Stimulated activated CD8-positive, alpha-beta memory T cell treated with anti-CD3 and anti-CD28 coated beads, Interleukin-2, amount 100 ng/mL, for 1 hour (primary cell): ENCODE measurements at places on chromosomes 7 and 10.
A peak's percentile ranks its signal among the peaks of the same experiment; 100 is the strongest.

DNA sequence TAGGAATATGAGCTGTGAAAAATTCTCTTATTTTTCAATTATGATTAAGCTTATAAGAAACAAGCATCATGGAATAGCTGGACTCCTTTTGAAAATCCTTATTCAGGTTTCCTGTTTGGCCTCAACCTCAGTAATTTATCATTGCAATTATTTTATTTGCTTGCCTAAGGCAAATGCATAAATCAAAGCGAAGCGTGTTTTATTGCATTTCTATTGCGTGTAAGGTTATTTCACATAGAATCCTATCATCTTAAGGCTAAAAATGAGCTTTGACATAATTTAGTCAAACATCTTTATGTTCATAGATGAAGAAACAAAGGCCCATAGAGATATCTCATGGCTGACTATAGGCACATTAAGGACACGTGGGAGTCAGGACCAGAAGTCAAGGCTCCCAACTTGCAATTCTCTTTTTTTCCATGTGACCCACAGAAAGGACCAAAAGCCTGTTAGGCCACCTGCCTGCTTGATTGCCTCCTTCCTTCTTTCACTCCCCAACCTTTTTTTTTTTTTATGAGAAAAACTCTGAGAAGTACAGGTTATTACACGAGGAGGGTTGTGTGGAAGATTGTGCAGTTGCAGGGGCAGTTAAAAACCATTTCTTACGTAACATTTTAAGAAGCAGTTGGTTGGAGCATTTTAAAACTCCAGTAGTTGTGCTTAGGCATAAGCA lies 261.0 kb downstream of the HDAC9 start:
- no peak for DNase-seq

DNA sequence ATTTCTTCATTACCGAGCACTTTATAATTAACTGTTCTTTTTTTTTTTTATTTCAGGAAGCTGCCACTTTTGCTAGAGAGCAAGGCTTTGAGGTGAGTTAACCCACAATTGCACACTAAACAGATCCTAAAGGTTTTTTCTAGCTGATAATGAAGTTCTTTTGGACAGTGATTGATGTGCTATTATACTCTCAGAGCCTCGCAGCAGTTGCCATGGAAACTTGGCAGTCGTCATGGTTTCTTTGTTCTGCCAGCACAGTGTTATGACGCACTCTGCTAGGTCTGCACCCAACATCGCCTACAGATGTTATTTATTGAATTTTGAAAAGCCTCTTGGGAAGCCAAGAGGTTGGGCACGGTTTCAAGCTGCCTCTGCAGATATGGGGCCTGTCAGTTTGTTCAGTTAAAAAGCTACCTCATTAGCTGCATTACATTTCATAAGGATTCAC lies 237.2 kb upstream of the KAT6B start:
- DNase-seq, result peak; percentile 50

- DNase-seq, result no peak
These were observed 18.7 kb downstream of the LDB3 start for GRCh38 chr10:86686972-86687371.

- no peak for DNase-seq
These were observed 213.4 kb upstream of the CDC14C start for GRCh38 chr7:48710995-48711394.

DNA sequence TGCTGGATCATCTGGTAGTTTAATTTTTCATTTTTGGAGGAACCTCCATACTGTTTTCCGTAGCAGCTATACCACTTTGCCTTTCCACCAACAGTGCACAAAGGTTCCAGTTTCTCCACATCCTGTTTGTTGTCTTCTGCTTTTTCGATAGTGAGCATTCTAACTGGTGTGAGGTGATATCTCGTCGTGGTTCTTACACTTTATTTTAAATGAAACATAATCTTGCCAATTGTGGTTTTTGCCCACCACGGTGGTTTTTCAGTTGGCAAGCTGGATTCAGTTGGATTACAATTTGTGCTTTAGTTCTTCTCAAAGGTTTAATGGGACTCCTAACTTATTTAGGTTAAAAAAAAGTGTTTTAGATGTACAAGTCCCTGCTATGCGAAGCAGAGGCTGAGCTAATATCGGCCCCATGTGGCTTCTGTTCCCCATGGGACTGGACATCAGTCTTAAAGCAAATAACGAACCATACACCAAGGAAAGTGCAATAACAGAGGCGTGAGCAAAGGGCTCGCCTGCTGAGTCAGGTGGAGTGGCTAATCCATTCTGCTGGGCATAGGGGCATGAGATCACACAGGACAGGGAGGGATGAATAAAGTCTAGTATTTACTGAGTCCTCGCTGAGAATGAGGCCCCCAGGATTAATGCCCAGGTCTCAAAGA lies 153.6 kb downstream of the AOAH start:
- no peak for DNase-seq

GRCh38 chr7:41861642-41862041 lies 158.8 kb upstream of the INHBA start:
- DNase-seq, result no peak

- no peak for DNase-seq
These were observed 91.3 kb downstream of the DYNC1I1 start for GRCh38 chr7:95863623-95864022.

GRCh38 chr7:41182782-41183181 lies 520.1 kb downstream of the INHBA start:
- no peak for DNase-seq

DNA sequence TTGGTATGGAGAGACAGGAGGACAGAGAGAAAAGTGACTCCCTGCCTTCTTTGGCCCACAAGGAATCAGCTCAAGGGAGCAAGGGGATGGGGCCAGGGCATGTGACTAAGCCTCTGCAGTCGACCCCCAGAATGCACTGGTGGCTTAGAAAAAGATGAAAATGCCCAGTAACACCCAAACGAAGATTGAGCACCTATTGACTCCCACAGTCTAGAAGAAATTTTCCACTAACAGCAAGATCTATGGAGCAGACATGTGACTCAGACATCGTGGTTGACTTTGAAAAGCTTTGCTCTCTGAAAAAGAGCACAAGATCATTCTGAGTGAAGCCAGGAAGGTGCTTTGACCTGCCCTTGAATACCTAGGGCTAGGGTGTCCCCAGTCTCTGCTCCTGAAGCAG lies 586.0 kb downstream of the CALN1 start:
- DNase-seq, result no peak

DNA sequence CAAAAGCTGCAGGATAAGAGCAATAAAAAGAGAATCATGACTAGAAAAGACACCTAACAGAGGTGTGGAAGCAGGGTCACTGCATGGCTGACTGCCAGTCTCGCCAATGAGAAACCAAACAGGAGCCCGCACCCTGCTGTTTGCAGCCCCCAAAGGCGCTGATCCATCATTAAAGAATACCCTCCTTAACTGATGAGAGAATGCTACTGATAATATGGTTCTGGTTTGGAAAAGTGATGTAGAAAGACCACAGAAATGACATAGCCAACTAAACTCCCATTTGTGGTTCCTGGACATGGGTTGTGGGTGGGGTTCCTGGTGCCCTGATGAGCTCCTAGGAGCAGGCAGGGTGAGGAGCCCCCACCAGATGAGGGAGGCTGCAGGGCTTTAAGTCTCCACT lies 207.4 kb downstream of the TNS3 start:
- no peak for DNase-seq

GRCh38 chr10:63241841-63242281 lies 108.7 kb downstream of the NRBF2 start:
- DNase-seq, result no peak

DNA sequence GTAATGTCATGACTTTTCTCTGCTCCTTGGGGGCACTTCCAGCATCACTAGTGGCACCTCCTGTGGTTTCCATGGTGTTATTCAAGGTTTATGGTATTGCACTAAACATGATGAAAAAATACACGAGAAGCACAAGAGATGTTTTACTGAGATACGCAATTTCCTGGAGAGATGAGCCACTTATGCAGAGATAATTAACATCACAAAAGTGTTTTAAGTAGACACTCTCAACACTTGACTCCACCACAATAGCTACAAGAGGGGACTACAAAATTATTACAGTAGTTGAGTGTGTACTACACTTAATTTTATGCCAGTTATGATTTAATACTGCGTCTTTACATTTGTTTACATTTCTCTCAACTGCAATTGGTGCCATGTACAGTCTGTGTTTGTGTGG lies 906.7 kb downstream of the DNAJB9 start:
- no peak for DNase-seq

DNA sequence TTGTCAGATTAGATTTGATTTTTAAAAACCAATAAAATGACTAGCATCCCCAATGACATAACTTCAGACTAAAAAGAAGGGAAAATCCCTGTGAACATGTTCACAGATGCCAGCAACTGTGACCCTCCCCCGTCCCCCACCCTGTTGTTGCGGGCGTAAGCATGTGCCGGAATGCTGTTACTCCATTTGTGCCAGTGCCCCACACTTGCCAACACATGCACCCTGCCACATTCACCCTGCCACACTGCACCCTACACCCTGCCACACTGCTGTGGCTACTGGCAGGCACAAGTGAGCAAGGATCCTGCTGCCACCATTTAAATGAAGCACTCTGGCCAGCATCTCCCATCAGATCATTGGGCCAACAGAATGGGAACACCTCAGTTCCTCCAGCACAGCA lies 540.2 kb downstream of the GRID1 start:
- no peak for DNase-seq

GRCh38 chr10:36141856-36142560 lies 499.9 kb upstream of the FZD8 start:
- DNase-seq, result no peak

DNA sequence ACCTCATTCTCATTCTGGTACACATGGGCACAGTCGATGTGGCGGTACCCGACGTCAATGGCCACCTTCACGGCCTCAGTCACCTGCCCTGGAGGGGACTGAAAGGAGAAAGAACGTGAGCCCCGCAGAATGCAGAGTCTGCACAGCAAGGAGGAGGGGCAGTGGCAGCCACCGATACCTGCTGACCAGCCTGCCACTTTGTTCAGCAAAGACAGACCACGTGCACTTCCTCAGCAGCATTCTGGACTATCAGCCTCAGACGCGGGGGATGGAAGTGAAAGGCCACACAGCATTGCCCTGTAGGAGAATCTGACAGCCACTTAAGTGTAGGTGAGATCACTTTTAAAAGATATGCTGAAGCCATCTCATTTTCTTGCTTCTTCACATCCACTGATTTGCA lies 7.2 kb downstream of the AKR1B1 start:
- DNase-seq, result no peak

GRCh38 chr7:13933536-13933935 lies 55.9 kb downstream of the ETV1 start:
- DNase-seq, result no peak

DNA sequence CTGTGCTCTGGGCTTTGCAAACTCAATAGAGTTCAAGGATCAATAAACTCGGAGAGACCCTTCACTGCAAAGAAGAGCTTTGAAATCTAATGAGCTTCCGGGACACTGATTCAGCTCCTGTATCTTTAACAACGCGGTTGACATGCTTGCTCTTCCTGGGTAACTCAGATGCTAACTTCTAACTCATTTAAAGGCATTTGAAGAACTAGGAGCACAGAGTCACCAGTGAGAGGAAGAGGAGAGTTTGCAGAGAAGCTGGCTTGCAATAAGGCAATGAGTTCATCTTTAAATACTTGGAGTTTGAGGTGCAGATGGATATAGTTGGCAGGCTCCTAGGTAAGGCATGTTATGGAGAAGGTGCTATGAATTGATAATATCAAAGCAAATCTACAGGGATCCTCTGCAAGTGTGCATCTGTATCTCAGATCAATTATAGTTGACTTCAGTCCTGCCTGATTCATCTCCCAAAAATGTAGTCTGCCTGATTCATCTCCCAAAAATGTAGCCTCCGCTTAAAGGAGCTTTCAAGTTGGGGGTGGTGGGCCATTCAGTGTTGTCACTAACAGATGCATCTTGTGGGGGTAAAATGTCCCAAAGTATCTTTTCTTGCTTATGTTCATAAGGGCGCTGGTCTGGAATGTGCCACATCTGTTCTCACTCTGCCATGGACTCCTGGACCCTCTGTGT lies 182.5 kb upstream of the PRSS58 start:
- DNase-seq, result no peak

GRCh38 chr7:128453836-128454804 lies 1.6 kb upstream of the HILPDA start:
- DNase-seq, result no peak

- DNase-seq, result no peak
These were observed 22.7 kb downstream of the ARHGAP21 start for GRCh38 chr10:24700948-24701347.

DNA sequence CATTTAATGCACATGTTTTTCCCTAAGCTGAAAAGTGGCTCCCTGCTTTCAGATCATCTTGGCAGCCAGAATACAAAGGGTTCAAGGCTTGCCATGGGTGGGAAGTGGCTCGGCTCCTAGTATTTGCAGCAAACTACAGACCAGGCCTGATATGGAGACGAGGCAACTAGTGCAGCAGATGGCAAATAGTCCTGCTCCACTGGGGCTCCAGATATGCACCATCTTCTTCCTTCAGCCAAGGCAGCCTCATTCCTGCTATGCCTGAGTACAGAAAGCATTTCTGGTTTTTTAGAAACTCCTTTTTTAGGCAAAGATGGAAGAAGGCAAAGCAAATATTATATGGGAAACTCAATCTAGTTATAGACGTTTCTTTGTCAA lies 23.9 kb downstream of the LRRC4 start:
- DNase-seq, result no peak

DNA sequence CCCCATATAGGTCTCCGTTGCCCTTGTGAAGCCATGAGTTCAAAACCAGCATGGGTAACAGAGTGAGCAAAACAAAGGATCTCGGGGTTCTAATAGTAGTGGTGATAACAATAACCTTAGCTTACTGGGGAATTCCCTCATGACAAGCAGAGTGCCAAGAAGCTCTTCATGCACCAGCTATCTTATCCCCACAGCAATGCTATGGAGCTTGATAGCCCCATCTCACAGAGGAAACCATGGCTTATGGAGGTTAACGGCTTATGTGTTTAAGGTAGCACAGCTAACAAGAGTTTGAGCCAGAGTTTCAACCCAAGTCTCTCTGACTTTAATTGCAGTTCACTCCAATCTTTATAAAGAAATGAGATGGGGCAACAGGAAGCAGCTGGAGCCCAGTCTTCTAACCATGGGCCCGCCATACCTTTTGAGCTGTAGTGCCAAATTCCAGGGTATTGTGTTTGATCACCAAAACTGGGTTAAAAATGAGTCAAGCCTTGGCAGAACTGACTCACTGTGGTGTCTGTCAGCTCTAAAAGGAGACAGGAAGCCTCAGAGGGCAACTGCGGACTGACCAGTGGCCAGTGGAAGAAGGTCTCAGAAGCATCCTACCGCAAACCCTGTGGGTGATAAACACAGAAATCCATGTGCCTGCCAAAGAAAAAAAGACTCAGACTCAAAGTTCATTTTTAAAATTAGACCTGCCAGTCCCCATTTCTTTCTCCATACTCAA lies 16.5 kb upstream of the PLAU start:
- no peak for DNase-seq

GRCh38 chr7:2792856-2793487 lies 51.1 kb downstream of the GNA12 start:
- no peak for DNase-seq
